ENCODE measurements at places on chromosomes 7 and 10.

GRCh38 chr10:79195091-79195923 is 126.5 kb downstream of the ZMIZ1 start:
- no peak for DNase-seq

- no peak for DNase-seq
These were observed 131.7 kb downstream of the ZMYND11 start for GRCh38 chr10:266974-267425.

DNA sequence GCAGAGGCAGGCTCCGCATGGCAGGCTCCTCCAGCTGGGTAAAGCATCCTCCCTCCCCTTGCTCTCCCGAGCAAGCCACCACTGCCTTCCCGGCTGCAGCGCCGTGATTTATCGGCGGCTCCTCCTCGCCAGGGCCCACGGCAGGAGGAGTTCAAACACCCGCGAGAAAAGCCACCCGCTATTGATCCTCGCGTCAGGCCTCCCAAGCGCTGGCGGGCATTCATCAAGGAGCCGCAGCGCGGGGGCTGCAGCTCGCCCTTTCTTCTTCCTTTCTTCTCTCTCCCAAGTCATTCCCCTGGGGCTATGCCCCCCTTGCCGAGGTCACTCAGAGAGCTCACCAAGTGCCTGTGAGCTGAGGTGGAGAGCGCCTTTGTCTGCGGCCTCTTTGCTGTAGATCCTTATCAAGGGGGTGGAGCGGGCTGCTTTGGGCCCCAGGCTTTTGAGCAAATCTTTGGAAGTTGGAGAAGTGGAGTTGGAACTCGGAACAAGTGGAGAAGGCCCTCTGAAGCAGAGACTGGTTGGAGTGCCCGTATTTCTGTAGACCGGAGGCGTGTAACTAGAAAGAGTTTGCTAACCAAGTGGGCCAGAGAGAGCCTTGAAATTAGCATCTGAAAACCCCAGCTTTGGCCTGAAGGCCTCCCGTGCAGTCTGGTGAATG is 107.2 kb upstream of the PPIF start:
- no peak for DNase-seq

GRCh38 chr7:25579778-25580075 is 351.4 kb upstream of the NPVF start:
- no peak for DNase-seq

GRCh38 chr7:98573816-98574215 is 43.3 kb upstream of the NPTX2 start:
- DNase-seq, result no peak

- no peak for DNase-seq
These were observed 97.0 kb downstream of the LRMDA start for GRCh38 chr10:75528392-75528791.

DNA sequence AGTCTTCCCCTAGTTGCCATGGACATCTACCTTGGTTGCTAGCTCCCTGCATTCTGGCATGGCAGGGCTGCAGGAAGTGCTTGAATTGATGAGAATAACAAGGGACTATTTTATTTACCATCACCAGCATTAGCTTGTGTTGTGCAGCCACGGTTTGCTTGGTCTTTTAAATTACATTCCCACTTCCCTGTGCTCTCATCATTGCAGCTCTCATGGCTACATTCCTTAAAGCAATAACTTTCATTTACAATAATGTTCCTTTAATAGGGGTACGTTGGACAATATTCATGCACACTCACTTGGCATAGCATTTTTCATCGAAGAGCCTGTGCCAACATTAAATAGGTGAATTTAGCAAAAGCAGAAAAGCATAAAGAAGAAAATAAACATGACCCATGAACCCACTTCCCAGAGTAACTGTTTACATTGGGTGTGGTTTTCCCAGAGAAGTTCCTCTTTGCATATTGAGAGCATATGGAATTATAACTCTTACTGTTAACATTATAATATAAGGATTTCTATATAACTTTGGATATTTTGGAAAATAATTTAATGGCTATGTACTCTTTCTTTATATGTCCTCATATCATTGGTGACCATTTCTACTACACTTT is 113.2 kb upstream of the VWC2 start:
- no peak for DNase-seq

GRCh38 chr7:114153700-114154099 is 234.9 kb upstream of the PPP1R3A start:
- DNase-seq, result no peak

- DNase-seq, result no peak
These were observed 145.6 kb downstream of the EXOC4 start for GRCh38 chr7:133398506-133398905.

DNA sequence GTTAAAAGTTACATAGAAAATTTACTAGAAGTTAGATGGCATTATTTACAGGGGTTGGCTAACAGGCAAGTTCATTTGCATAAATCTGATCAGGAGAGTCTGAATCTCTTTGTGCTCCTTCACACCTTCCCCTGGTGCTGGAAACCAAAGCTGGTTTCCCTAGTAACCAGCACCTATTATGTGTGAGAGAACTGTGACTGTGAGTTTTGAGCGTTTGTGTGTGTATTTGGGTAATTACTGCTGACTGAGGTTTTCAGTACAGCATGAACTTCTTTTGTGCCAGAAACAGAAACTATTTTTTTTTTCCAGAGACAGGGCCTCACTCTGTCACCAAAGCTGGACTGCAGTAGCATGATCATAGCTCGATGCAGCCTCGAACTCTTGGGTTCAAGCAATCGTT is 10.3 kb upstream of the IFIT1B start:
- DNase-seq, result no peak

GRCh38 chr7:113004726-113005454 is 81.7 kb downstream of the GPR85 start:
- DNase-seq, result no peak

- no peak for DNase-seq
These were observed 4.0 kb downstream of the TNRC18 start for GRCh38 chr7:5419539-5420066.

GRCh38 chr10:122828716-122829255 is 16.9 kb downstream of the CUZD1 start:
- DNase-seq, result no peak

GRCh38 chr7:48617508-48617907 is 306.8 kb upstream of the CDC14C start:
- no peak for DNase-seq

DNA sequence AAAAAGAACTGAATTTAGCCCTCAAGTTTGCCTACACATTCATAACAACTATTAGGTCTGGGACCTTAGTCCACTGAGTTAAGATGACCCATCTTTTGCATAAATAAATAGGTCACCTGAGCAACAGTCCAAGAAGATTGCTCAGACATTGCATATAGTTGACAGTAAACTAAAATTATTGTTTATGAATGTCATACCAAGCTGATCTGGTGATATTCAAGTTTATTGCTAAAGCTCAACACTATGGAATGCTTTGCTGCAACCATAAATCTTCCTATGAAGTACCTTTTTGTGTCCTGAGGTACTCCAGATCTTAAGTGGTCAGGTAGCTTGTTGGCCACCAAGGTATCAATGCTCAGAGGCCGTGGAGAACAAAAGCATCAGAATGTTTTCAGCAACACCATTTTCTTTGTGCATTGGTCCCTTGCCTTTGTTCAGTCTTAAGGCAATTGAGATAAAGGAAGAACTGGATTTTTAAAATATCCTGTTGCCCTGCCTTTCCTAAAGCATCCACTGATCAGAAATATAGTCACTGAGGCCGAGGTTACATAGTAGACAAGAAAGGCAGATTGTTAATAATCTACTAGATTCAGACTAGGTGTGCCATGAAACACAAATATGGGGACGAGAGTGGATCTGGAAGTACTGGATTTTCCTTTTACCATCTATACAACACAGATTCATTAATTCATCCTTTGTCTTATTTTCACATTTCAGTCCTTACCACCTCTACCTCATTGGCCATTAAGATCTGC is 321.3 kb downstream of the PTEN start:
- DNase-seq, result no peak

- no peak for DNase-seq
These were observed 513.3 kb downstream of the MDFIC start for GRCh38 chr7:115435178-115435577.

- DNase-seq, result no peak
These were observed 21.4 kb upstream of the SMC3 start for GRCh38 chr10:110546077-110546476.

- DNase-seq, result no peak
These were observed 82.8 kb downstream of the TES start for GRCh38 chr7:116293139-116293538.

GRCh38 chr7:124369310-124369709 is 336.4 kb upstream of the TMEM229A start:
- no peak for DNase-seq

GRCh38 chr10:74081192-74081803 is 69.3 kb downstream of the AP3M1 start:
- no peak for DNase-seq

- no peak for DNase-seq
These were observed 9.9 kb downstream of the IGFBP1 start for GRCh38 chr7:45898222-45898621.
